Stimulated activated CD4-positive, alpha-beta T cell treated with anti-CD3 and anti-CD28 coated beads, Interleukin-2, amount 100 ng/mL, for 24 hours (primary cell): ENCODE measurements at places on chromosomes 1 and 21.

GRCh38 chr1:97816927-97817326 is 103.9 kb downstream of the DPYD start:
- no peak for DNase-seq

- no peak for DNase-seq
These were observed 17.3 kb upstream of the DISP3 start for GRCh38 chr1:11461531-11462137.

DNA sequence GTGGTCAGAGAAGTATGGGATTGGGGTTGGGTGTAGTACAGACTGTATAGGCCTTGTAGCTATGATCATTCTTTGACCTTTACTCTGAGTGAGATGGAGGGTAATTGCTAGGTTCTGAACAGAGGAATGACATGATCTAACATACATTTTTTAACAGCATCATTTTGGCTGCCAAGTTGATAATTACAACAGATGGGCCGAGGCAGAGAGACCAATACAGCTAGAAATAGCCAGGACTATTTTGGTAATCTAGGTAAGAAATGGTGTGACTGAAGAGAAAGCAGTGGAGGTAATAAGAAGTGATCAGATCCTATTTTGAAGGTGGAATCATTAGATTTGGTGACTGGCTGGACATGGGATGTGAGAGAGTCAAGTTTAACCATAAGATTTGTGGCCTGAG is 43.5 kb downstream of the RPAP2 start:
- DNase-seq: no peak

GRCh38 chr1:164575356-164575886 is 16.4 kb downstream of the PBX1 start:
- no peak for DNase-seq

DNA sequence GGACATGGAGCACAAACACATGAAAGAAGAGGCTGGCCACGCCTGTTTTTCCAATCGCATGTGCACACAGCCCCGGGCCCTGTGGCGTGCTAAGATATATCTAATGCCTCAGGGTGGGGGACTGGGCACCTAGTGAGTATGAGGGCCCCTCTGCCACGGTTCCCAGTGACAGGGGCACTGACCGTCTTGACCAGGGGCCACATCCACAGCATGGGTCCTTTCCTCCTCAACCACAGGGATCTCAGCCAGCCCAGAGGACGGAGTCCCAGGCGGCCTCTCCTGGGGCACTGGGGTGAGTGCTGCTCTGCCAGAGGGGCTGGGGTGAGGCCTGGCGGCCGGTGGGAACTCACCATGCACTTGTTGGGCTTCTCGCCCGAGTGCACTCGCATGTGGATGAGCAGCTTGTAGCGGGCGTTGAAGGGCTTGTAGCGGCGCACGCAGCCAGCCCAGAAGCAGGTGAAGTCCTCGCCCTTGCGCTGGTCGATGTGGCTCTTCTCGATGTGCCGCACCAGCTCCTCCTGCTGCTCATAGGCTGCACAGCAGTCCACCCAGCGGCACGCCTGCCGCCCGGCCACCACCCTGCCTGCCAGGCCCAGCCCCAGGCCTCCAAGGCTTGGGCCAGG is 134.7 kb downstream of the DMRTB1 start:
- no peak for DNase-seq

DNA sequence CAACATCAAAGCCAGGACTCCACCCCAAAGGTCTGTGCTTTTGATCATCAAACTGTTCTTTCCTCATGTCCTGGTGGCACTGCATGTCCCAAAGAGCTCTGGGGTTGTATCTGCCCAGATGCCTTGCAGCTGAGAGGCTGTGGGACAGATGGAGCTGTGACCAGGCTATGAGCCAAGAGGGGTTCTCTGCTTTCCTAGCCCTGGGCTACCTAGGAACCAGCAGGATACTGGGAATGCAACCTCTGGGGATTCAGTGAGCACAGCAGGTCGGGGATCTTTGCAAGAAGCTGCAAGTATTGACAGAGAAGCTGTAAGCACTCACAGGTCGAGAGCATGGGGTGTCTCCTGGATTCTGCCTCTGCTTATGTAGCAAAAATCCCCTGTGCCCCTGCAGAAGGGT is 186.6 kb downstream of the GRIK3 start:
- no peak for DNase-seq

DNA sequence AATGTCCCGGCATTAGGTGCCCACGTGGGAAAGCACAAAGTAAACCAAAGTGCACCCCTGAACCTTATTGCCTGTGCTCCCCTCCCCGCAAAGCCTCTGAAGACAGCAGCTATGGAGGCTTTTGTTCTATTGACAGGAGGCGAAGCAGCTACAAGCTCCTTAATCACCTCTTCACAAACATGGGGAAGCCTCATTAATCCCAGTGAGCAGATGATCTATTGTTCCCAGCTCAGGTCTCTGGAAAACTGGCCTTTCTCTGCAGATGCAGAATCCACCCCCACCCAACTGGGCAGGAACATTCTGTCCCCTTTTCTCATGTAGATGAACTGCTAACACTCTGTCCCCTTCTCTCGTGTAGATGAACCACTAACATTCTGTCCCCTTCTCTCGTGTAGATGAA is 190.5 kb upstream of the CSF3R start:
- no peak for DNase-seq

GRCh38 chr1:190739926-190740325 is 262.3 kb upstream of the BRINP3 start:
- DNase-seq: no peak

DNA sequence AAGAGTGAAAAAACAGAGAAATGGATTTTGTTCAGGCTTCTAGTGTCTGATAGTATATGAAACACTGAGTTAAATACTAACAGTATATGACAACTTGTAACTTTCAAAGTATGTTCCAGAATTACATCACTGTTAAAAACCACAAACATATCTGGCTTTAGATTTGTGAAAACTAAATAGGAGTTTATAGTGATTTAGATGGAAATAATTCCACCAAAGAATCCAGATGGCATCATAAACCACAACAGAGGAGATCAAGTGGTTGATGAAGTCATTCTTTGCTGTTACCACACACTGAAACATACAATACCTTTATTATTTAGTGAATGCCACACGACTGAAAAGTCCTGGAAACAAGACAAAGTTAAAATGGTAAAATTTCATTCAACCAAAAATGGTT is 37.2 kb downstream of the ALG14 start:
- no peak for DNase-seq

DNA sequence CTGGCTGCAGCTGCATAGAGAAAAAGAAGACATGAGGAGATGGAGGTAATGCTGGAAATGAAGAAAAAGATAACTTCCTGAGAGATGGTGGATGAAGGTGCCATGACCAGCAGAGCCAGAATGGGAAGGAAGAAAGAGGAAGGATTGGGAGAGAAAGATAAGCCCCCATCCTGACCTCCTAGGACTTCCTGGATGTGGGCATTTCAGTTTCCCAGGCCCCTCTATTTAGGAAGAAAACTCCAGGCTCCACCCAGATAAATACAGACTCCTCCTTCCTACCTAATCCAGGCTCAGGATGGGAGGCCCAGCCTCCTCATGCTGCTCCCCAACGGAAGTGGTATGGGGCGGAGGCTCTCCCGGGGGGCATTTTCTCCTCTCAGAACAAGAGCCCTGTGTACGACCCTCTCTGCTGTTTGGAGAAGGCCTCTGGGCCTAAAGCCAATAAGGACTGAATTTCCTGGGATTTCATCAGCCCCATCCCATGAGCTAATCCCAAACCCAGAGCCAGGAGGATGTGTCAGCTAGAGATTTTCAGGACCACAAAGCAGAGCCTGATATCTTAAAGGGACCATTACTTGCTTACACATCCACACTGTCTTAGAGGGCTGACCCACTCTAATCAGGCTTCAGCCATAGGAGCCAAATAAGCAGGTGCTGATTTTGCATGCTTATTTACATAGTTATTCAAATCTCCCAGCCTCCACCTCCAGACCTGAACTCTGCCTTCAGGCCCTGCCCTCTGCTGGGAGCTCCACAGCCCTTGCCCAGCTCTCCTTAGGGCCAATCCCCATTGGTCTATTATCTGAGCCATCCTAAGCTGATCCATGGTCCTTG is 5.1 kb upstream of the ARHGEF2 start:
- DNase-seq: no peak

DNA sequence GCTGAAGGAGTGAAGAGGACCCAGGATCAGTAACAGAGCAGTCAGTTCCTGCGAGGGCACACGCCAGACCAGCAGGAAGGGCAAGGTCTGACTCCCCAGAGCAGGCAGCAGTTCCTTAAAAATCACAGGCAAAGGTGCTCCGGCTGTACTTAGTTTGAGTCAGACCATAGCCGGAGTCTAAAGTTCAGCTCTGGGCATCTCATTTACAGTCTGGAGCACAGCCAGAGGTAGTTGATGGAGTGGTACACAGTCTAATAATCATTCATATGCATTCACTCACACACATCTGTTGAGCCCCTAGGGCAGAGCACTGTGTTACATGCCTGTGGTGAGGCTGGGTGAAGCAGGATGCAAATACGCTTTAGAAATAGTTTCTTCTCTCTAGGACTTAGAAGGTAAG is 7.3 kb upstream of the AMIGO1 start:
- DNase-seq: no peak

DNA sequence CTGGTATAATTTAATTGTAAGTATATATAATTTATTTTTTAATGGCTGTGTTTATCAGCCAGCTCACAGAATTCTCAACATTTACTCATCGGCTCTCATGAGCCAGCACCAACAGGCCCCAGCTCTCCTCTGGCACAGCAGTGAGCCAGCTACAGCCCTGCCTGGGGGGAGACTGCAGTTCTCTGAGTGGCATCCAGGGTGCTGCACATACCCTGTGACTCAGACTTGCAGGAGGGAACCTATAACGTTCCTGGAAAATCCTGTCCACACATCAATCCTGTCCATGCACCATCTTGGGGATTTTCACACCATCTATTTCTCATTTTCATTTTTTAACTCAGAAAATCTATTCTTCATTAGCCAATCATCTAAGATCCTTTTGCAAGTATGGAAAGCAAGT is 36.5 kb downstream of the FHAD1 start:
- DNase-seq: no peak

DNA sequence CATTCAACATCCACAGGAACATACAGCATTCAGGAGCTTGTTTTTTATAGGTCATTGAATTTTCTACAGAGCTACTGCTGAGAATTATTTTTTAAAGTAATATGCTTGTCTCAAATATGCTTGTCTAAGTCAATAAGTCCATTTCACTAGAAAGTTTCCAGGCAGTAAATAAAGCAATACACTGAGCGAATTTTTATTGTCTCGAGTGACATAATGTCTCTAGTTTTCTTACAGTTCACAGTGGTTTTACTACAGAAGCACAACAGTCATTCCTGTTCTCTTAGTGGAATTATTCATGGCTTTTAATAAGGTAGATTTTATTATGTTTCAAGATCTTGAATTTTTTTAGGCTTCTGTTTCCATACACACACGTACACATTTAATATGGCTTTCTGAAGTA is 83.8 kb downstream of the HS2ST1 start:
- no peak for DNase-seq

GRCh38 chr1:190000365-190000872 is 477.2 kb downstream of the BRINP3 start:
- no peak for DNase-seq

DNA sequence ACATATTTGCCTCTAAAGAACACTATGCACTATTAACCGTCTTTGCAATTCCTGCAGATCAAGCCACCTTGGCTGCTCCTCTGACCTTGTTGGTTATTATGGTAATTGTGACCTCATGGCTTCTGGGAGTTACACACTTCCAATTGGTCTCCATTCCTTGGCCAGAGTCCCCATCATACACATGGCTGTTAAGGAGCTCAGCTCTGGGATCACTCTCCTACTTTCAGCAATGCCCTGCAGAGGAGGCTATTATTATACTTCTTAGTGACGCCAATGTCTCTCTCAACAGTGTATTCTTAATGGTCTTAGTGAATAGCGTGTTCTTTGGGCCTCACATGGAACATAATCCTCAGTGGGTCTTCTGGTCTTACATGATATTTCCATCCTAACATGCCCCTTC is 10.0 kb upstream of the JAK1 start:
- no peak for DNase-seq

DNA sequence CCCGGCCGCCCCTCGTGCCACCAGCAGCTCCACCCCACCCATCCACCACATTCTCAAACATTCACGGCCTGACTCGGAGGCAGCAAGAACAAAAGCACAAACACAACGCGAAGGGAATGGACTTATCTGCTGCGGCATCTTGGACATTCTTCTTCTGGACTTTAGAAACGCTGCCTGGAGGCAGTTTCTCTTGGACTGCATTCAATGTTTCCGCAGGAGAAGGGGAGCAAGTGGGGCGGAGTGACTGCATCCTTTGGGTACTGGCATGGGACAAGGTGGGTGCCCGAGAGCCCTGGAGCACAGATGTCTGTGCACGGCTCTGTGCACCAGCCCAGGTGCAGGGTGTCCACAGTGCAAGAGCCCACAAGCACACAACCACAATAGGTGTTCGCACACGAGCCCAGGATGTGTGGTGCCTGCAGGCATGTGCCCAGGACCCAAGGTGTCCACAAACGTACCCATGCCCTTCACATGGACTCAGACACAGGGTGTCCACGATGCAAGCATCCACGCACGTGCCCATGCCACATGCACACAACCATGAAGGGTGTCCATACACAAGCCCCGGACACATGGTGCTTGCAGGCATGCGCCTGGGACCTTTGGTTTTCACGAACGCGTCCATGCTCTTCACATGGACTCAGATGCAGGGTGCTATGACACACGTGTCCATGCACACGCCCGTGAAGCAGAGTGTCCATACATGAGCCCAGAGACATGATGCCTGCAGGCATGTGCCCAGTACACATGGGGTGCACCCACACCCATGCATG is 53.6 kb downstream of the WNT9A start:
- DNase-seq: peak; percentile 12

DNA sequence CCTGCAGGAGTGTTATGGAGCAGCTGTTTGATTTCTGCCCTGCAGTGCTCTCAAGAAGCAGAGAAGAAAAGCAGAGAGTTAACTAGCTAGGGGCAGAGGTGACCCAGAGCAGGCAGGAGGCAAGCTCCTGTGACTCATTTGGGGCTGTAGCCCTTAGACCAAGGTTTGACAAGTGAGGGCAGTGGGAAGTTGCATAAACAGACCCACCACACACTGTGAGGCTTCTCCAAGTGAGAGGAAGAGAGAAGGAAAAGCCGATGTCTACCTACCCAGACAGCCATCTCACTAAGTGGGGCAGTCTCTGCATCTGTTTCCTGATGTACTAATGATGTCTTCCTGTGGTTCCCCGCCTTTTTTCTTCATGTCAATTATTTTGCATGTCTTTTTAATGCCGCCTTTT is 159.9 kb upstream of the NR5A2 start:
- no peak for DNase-seq

GRCh38 chr1:186014370-186015037 is 280.3 kb downstream of the HMCN1 start:
- DNase-seq: no peak

DNA sequence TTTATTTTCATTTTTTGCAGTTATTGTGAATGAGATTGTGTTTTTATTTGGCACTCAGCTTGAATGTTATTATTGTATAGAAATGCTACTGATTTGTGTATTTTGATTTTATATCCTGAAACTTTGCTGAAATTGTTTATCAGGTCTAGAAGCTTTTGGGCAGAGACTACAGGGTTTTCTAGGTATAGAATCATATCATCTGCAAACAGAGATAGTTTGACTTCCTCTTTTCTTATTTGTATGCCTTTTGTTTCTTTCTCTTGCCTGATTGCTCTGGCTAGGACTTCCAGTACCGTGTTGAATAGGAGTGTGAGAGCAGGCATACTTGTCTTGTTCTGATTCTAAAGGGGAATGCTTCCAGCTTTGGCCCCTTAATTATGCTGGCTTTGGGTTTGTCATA is 27.3 kb downstream of the ZNF691 start:
- DNase-seq: no peak

- no peak for DNase-seq
These were observed 2.3 kb downstream of the SLC2A5 start for GRCh38 chr1:9066945-9067807.
